ENCODE measurements at places on chromosomes 11 and 22.

GRCh38 chr22:49961005-49961600 lies 531 bp downstream of the PIM3 start:
- DNase-seq, result peak; percentile 40

DNA sequence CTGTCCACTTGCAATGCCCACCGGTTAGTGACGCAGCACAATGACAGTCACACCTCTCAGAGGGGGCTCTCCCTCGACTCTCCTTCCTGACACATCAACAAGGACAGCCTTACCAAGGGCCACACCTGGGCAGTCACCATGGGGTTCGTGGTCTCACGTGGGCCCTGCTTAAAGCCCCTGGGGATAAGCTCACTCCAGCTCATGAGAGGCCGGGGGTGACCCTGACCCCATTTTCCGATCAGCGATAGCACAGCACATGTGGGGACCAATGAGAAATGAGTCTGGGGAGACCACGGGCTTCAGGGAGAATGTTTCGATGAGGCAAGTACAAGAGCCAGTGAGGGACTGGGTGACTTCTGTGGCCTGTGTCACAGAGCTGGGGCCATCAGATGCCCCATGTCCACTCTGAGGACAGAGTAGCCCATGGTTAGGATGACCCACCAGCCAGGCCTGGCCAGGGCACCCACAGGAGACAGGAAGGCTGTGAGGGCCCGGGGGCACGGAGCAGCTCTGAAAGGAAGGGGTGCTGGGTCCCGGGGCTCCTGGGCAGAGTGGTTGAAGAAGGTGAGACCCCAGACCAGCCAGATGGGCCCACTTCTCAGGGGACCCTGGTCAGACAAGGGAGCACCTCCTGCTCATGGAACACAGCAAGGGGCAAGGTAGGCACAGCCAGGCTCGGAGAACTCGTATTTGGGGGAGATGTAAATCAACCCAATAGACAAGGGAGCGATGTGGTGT lies 128.8 kb downstream of the MED15 start:
- no peak for DNase-seq

DNA sequence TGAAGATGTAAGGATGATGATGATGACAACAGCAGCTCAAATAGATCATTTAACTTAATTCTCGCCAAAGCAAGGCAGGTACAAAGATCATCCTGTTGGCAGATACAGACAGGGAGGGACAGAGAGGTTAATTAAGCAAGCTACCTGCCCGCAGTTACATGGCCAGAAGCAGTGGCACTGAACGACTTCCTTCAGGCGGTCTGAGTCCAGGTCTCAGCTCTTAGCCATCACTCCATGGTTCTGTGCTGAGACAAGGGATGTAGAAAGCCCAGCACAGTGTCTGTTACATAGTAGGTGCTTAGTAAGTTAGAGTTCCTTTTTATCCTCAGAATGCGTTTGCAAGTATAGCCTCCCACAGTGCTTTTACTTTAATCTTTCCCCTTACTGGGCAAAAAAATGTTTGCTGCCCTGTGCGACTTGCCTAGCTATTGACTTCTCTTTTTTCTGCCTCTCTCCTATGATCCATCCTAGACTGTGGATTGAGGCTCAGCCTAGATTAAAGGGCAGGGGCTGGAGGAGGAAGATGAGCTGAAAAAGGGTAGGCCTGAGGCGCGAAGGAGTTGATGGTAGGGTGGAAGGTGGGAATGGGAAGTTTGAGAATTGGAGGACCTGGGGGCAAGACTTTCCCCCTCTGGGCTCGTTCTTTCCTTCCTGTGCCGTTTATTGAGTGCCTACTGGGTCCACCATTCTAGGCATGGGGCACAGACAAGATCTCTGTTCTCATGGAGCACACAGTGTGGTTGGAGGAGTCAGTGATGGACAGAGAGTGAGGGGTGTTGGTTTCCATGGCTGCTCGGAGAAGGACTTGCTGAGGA lies 108.2 kb upstream of the OR4B1 start:
- DNase-seq, result no peak

- DNase-seq, result no peak
These were observed 18.4 kb downstream of the PHF21A start for GRCh38 chr11:46102843-46103242.

- DNase-seq, result no peak
These were observed 26.4 kb downstream of the MYEOV start for GRCh38 chr11:69320326-69320725.

GRCh38 chr11:105202422-105202821 lies 62.9 kb upstream of the CARD18 start:
- no peak for DNase-seq

- no peak for DNase-seq
These were observed 60.5 kb upstream of the KCNQ1OT1 start for GRCh38 chr11:2760196-2760871.

DNA sequence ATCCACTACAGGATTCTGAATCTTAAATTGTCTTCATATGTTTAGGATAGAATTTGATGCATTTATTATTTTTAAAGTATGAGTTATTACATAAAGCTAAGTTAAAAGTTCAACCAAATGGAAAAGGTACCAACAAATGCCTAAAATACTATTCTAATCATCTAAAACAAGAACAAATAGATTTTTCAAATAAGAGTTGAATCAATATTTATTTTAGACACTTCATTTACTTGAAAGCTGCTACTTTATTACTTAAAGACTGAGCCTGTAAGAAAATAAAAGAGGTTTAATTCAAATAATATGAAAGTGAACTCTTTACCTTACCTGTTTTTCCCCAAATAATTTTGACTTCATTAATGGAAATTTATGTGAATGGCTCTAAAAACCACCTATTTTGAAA lies 16.9 kb downstream of the LDHAL6A start:
- DNase-seq, result no peak

- no peak for DNase-seq
These were observed 262.9 kb upstream of the B3GAT1 start for GRCh38 chr11:134674974-134675373.

DNA sequence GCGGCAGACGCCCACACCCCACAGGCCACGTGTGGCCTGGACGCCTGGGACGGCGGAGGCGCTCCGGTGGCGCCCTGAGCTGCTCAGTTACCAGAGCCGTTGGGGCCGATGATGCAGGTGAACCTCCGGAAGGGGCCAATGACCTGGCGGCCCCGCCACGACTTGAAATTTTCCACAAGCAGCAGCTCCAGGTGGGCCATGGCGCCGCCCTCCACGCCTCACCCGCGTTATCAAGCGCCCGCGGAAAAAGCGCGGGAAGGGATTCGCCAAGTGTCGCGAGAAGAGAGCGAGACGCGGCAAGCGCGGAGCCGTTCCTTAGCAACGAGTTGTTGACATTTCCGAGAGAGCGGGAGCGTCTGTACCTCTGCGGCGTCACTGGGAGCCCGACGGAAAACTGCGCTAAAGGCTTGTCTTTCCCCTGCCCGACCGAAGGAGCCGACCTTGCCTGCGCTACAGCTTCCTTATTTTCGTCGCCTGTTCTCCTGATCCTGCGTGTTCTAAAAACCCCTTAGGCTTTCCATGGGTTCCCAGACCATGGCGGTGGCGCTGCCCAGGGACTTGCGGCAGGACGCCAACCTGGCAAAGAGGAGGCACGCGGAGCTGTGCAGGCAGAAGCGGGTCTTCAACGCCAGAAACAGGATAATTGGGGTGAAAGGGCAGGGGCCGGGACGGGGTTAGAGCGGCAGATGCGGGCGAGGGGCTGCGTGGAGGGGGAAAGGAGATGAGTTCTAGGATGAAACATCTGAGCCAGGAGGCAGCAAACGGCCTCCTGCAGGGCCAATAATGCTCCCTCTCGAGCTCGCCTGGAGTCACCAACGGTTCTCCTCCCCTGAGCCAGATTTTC lies at the start of the genes RIBC2 and SMC1B:
RIBC2 (plus strand) TSS at position 326 of the 844 bp plus-strand sequence; CDS start at position 520, 194 bp downstream.
SMC1B (minus strand) TSS at position 232 of the 844 bp plus-strand sequence; CDS start at position 200, 32 bp downstream.
- peak; percentile 92 for DNase-seq

DNA sequence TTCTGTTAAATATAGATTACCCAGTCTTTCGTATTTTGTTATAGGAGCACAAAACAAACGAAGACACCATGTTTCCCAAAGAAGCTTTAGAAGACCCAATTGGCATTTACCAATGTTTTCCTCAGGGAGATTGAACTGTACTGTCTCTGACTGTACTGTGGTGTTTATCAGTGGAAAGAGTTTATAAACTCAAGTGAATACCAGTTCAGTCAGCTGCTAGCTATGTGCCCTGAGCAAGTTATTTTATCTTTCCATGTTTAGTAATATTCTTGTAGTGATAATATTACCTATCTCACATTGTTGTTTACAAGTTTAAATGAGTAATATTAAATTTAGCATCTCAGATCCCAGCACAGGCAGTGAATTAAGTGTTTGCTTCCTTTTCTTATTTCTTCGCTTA lies 773.2 kb downstream of the KCNA4 start:
- DNase-seq, result no peak

DNA sequence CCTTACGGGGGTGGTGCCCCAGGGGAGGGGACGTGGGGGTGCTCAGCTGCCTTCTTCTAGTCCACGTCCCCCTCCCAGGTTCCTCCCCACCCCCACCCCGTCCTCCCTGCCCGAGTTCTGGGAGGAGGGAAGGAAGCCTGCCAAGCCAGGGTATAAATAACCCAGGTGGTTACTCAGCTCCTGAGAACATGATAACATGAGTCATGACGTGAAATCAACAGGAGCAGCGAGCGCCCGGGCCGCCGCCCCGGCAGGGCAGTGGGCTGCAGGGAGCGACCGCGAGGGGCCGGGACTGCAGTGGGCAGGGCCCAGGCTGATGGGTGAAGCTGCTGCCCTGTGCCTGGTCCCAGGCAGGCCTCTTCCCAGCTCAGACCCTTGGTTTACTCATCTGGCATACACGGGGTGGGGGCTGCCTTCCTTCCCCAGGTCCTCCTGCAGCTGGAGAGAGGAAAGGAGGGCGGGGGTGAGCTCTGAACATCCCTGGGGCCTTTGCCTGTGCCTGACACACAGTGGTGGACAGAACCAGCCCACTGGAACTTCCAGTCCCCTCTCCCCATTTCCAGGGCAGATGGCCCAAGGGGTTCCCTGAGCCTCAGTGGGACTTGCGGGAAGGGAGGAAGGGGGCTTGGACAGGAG lies 8.8 kb upstream of the PDGFB start:
- peak; percentile 42 for DNase-seq
